ENCODE measurements at places on chromosomes 2 and 18.
A peak's percentile ranks its signal among the peaks of the same experiment; 100 is the strongest.

GRCh38 chr18:58694221-58694620, 23.0 kb downstream of the MALT1 start:
- DNase-seq, result no peak

DNA sequence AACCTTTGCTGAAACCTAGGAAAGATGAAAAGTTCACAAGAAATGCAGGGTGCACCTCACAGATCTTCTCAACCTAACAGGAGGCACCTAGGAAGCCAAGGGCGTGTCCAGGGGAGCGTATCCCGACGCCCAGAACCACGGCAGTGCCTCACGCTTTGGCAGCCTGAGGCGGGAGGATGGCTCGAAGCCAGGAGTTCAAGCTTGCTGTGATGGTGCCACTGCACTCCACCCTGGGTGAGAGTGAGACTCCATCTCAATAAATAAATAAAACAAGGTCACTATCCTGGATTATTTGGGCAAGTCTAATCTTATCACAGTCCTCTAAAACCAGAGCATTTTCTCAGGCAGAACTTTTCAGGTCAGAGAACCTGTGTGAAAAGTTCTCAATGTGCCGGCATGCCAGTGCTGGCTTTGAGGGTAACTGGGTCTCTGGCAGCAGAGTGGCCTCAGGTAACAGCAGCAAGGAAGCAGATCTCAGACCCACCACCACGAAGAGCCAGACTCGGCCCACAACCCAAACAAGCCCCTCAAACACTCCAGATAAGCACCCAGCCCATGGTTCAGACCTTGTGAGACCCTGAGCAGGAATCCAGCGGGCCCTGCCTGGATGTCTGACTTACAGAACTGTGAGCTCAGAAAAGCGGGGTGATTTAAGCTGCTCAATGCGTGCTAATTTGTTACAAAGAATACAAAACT, 11.7 kb downstream of the HSBP1L1 start:
- DNase-seq, result no peak

DNA sequence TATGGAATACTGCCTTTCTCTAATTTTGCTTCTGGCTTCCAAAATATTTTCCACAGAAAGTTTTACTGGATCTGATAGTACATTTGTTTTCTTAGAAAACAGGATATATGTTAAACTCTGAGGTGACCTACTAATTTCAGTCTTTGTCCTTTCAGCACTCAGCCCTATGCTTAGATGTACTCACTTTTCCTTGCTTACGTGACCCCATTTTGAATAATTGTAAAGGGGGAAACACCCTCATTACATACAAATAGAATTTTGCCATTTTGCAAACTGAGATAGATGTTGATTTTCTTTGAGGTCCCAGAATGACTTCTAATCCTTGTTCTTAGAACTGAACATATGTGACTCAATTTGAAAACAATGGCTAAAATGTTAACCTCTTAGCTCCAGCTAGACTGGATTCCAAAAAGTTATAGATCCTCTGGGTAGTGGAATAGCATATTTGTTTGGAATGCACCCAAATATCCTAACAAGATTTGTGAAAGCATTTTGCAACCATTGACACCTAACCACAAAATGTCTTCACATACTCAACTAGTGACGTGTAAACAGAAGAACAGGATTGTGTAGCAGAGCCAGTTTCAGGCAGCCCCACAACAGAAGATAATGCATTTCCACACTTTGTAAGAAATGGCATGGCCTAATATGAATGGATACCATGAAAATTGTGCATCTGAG, 44.8 kb upstream of the EHBP1 start:
- DNase-seq, result no peak

DNA sequence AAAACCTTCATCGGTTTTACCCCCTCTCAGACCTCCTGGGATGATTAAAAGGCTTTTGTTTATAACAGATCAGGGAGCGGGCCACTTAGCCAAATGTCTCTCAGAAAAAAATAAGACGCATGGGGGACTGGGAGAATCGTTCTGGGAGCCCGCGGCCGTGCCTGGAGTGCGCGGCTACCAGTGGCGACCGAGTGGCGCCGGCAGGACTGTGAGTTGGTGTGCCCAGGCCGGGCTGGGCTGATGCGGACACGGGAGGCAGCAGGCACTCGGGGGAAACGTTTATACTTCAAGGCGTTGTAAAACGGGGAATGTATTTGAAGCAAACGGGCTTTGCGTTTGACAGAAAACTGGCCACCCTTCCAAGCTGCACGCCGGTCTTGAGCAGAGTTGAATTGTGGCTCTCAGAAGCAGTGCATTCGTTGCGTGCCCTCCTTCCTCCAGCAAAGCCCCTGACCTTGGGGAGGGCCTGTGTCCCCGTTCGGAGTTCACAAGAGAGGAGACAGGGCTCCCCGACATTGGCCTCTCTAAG, 4.7 kb upstream of the HOXD10 start:
- no peak for DNase-seq

DNA sequence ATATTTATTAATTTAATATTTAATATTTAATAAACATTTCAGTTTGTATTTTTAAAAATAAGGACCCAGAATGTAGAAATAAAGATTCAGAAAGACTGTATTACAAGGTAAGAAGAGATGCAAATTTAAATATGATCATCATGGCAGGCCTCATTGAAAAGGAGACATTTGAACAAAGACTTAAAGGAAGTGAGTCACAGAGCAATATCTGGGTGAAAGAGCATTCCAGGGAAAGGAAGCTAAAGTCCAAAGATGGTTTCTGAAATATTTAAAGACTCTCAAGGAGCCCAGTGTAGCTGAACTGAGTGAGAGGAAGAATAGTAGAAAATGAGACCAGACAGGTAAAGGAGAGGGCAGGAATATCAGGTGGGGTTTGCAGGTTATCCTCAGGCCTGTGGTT, 5.9 kb downstream of the SCYGR4 start:
- no peak for DNase-seq

DNA sequence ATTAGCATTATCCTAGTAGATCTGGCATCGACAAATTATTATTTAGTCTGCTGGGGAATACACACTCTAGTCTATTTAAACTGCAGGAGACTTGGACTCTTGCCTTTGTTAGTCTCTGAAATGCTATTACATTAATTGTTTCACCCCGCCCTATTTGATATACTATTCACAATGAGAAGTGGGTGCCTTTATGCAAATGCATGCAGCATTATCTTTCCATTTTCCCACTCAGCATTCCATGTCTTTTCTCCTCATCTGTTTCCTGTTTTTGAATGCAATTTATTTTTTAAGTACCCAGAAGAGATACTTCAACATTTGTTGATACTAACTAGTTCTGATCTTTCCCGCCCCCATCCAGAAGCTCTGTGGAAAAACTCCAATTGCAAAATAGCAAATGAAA, 395.3 kb upstream of the NXPH2 start:
- DNase-seq, result no peak

DNA sequence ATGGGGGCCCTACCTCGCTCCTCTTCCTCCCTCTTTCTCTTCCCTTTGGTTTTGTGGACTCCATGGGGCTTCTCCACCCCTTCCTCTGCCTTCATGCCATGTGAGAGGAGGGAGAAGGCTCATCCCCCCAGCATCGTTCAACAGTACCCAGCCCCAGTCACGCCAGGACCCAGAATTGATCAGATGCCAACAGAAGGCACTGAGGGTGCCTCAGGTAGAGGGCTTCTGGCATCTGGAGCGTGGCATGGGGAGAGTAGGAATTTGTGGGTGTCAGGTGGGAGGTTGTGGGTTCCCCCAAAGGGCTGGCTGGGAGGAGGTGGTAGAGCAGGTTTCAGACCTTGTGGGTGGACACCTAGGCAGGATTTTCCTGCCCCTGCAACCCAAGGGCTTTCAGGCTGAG, 122.0 kb downstream of the TWIST2 start:
- no peak for DNase-seq

DNA sequence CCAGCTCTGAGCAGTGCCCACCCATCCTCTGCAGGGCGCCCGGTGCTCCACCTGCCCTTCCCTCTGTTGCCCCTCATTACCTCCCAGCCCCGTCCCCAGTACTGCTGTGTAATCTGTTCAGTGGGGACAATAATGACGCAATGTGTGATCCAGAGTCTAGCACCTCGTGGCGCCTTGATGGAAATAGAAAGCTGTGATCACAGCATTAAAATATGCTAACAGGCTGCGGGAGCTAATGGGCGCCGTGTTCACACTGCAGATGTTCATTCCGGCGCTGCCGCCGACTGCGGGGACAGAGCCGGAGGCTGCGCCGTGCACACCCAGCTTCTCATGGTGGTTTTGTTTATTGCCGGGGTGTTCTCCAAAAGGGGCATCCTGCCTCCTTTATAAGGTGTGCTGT, 235.2 kb downstream of the LDLRAD4 start:
- DNase-seq, result no peak

GRCh38 chr2:50786345-50786744, 245.6 kb downstream of the NRXN1 start:
- no peak for DNase-seq

GRCh38 chr2:228648541-228648940, 467.1 kb upstream of the SPHKAP start:
- DNase-seq, result no peak

- no peak for DNase-seq
Observed at GRCh38 chr2:11705063-11705462, 35.1 kb upstream of the NTSR2 start.

GRCh38 chr18:6054256-6054842, 159.0 kb upstream of the TMEM200C start:
- no peak for DNase-seq

GRCh38 chr2:60581433-60582282, 28.2 kb upstream of the BCL11A start:
- DNase-seq, result peak; percentile 59

DNA sequence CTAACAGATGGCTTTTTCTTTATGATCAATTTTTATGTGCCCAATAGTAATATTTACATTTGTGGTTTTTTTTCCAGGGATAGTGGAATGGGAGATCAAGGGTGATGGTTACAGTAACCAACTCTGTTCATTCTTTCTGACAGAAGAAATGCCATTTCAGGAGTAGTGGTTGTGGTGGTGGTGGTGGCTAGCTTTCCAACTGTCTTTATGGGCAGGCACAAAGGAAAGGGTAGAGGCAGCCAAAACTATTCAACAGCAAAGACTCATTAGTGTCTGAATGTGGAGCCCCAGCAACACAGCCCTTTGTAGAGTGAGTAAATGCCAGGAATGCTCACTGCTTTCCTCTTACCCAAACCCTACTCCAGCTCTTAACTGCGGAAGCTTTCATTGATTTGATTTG, 227.7 kb downstream of the RND3 start:
- no peak for DNase-seq

DNA sequence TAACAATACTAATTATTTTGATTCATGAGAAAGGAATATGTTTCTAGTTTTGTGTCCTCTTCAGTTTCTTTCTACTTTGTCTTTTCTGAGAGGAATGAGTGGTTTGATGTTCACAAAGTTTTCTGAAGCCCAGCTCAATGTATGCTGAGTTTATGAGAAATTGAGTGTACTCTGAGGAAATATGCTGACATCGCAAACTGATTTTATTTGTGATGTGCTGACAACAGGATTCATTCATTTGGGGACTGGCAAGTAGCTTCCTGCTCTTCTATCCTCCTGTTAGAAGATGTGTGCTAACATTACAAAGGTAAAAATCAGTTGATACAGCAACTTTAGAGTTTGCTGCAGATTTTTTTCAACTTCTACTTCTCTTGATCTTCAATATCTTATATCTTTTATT, 403.2 kb upstream of the CDH19 start:
- no peak for DNase-seq

GRCh38 chr2:232073699-232074098, 112.2 kb downstream of the DIS3L2 start:
- no peak for DNase-seq

DNA sequence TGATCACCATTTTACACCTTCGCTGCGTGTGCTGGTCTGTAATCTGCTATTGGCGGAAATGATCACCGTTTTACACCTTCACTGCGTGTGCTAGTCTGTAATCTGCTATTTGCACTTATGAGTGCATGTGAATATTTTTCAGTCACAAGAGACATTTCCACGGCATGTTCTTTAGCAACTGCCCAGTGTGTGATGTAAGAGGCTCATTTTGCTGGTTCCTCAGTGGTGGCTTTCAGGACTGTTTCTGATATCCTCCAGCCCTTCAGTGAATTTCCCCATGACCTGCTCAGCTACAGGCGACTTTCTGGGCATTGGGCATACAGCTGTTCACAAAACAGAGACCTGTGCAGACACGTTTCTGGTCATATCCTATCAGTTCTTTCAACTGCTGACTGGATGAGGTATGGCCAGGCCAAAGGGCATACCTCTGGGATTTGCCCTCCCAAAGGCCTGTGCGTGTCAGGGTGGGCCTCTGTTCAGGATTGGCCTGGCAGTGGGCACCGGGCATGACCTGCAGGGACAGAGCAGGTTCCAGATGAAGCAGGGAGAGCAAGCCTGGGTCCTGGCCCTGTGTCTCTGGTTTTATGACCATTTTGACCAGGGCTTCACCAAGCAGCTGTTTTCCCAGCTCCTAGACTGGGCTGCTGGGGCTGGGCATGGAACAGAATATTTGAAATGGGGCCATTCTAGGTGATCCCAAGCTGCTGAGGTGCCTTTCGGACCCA, 521 bp upstream of the PROM2 start:
- DNase-seq, result peak; percentile 1

GRCh38 chr2:48430528-48431094, 99.3 kb upstream of the STON1 start:
- no peak for DNase-seq

DNA sequence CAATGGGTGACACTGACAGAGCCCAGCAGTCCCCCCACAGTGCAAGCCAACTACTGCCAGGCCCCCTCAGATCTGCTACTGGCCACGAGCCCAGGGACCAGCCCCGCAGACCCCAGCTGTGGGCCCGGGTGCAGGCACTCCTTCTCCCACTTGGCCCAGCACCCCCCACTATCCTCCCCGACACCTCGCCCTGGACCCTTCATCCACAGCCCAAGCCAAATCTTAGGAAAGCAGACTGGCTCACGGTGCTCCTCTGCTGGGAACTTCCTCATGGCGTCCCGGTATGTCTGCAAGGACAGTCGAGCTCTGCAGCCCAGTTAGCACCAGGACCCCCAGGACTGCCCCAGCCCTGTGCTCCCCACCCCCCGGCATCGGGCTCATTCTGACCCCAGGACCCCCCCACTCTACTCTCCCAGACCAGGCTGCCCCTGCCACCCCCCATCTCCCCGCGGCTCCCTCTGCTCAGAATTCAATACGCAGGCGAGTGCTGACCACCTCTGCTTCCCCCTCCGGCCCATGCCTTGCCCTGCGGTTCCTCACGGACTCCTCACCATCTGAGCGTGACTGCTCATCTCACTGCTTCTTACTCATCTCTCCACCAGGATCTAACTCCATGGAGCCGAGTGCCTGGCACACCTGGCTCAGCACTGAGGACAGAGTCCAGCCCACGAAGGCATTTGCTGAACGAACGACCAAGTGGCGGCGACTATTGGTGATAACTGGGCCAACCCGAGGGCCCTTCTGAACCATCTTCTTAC, 85.7 kb downstream of the PXDN start:
- no peak for DNase-seq

- no peak for DNase-seq
Observed at GRCh38 chr2:54503828-54504227, 47.7 kb downstream of the SPTBN1 start.
